ENCODE measurements at places on chromosomes 6 and 20. TPM values are rescaled to one million over a fixed set of nuclear protein-coding genes. Genes with fewer than 3 reads are reported as not detected.

GRCh38 chr6:126313941-126314340 is 26.0 kb upstream of the CENPW start:
- no peak for DNase-seq
- no peak overlapping the region for H3K4me3 ChIP-seq
- no peaks in the 10 kb centered on the region for H3K4me1 ChIP-seq

DNA sequence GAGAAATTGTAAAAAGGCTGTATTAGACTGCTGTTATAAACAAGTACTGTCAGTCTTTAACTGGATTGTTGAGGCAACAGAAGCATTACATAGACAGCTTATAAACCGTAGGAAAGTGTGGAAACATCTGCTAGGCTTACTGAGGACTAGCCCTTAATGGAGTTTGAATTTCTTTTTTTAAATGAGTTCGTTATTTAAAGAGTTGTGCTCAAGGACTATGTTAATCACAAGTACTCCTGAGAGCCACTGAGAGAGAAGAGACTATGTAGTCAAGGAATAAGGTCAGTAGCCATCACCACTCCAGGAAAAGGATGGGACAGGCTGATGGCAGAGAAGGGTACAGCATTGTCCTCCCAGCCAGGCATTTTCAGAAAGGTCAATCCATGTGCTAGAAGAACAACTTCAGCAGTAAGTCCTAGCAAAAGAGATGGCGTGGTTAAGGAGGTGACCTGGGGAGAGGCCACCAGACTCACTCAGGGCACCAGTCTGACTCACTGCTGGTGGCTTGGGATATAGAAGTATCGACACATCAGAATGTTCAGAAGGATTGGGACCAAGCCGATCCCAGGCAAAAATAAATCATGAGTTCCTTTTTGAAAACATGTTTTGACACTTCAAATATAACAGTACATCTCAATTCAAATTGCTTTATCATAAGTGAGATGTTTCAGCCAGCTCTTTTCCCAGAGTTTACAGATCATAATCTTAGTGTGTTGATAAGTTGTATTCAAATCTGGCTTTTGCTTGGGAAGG is 6.4 kb downstream of the RPS12 start:
- peaks cover 43% of the 10 kb centered on the region for H3K36me3 ChIP-seq
- no peaks in the 10 kb centered on the region for H3K27me3 ChIP-seq
- peaks cover 44% of the 10 kb centered on the region for H3K4me1 ChIP-seq
- H3K27ac ChIP-seq, result peak overlapping the region; percentile 13

DNA sequence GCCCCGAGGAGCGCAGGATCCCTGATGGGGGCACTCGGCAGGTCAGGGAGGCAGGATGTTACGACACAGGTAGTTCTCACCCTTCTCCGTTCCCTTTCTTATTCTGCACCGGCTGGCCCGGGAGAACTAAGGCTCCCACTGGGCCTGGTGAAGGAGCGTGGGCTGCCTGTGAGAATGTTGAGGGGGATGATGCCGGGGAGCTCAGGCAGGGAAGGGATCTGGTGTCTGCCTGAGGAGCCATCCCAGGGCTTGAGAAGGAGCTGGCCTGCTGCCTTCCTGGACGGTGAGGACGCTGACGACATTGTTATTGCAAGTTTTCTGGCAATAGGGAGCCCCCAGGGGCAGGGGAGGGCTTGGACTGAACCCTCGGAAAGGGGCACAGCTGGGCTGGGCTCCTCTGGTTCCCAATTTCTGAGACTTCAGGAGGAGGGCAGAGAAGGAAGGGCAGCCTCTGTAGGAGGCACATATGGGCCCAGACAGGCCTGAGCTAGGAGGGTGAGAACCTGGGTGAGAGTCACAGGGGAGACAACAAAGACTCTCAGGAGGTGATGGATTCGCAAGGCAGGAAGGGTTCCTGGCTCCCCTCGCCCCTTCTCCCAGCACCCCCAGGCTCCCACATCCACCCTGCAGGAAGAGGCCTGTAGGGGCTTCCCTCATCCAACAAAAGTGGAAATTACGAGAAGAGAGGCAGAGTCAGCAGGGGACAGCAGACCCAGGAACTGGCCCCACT is 32.8 kb downstream of the CYP21A2 start:
- no peaks in the 10 kb centered on the region for H3K4me1 ChIP-seq
- H3K27ac ChIP-seq, result peak overlapping the region; percentile 53
- peaks cover 5% of the 10 kb centered on the region for H3K36me3 ChIP-seq
- no peaks in the 10 kb centered on the region for H3K27me3 ChIP-seq

GRCh38 chr6:42136508-42137193 is 5.8 kb downstream of the C6orf132 start:
- H3K27ac ChIP-seq, result no peak overlapping the region
- DNase-seq, result no peak
- no peaks in the 10 kb centered on the region for H3K36me3 ChIP-seq
- no peak overlapping the region for H3K4me3 ChIP-seq
- no peaks in the 10 kb centered on the region for H3K27me3 ChIP-seq
- no peaks in the 10 kb centered on the region for H3K4me1 ChIP-seq

- H3K36me3 ChIP-seq, result no peaks in the 10 kb centered on the region
- DNase-seq, result peak; percentile 81
- H3K27ac ChIP-seq, result peak overlapping the region; percentile 13
- H3K27me3 ChIP-seq, result no peaks in the 10 kb centered on the region
- peaks cover 3% of the 10 kb centered on the region for H3K4me1 ChIP-seq
- H3K4me3 ChIP-seq, result peak overlapping the region; percentile 65
Measured at GRCh38 chr6:108782179-108783041, 65.8 kb upstream of the ARMC2 start.

Gene ATP6V1G2
- total RNA-seq, result 1.2 TPM

DNA sequence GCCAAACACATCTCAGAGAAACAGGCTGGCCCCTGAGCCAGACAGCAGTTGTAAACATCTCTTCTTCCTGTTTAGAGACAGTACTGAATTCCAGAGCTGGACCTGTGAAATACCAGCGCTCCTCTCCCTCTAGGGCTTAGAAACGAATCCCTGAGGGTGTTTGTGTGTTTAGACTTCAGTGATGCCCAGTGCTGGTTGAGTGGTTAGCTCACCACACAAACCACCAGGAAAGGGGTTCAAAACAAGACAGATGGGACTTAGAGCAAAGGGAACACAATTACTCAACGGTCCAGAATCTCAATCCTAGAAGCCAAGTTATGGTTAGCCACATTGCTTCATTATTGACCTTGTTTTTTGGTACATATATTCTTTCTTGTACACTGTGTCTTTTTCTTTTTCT is 108.7 kb upstream of the TMEM170B start:
- no peak overlapping the region for H3K27ac ChIP-seq
- H3K4me3 ChIP-seq, result no peak overlapping the region
- no peaks in the 10 kb centered on the region for H3K27me3 ChIP-seq

- H3K27ac ChIP-seq, result no peak overlapping the region
- H3K36me3 ChIP-seq, result peaks cover 34% of the 10 kb centered on the region
- H3K4me1 ChIP-seq, result no peaks in the 10 kb centered on the region
- no peak for DNase-seq
Measured at GRCh38 chr6:3009930-3010329, 10.2 kb downstream of the NQO2 start.

Gene SYCP2L
- 0.99 TPM for total RNA-seq

Gene BNIP5
- not detected for total RNA-seq

DNA sequence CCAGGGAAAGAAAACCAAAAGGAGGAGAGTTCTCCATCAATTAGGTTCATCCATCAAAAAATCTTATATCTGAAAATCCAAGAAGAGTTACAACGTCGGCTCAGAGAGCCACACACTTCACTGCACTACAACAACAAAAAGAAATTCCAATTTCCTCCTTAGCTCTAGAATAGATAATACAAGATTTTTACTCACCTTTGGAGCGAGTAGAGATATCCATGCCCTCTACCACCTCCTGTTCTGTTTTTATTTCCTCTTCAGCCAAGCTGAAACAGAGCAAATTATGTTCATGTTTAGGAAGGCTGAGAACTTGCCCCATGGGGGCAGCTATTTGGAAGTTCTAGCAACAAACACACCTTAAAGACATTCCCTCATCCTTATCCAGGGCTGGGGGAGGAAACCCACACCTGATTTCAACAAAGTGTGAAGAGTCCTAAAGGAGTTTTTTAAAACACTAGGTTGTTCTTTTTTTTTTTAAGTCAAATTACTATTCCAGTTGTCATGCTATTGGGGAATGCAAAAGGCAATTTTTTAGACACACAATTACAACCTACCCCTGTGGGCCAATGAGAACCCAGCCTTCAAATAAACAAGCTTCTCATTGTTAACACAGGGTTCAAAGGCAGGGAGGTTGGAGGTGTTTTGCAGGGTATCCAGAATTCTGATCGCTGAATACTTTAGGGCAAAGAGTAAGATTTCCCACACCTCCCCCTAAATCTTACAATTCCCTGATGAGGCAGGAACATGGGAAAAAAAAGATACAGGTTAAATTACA is 8.7 kb downstream of the ZMYND8 start:
- H3K4me3 ChIP-seq, result no peak overlapping the region
- no peak for DNase-seq
- peak overlapping the region; percentile 97 for H3K27ac ChIP-seq
- H3K4me1 ChIP-seq, result peaks cover 70% of the 10 kb centered on the region
- no peaks in the 10 kb centered on the region for H3K27me3 ChIP-seq

- H3K4me1 ChIP-seq, result no peaks in the 10 kb centered on the region
- DNase-seq, result no peak
- no peak overlapping the region for H3K27ac ChIP-seq
Measured at GRCh38 chr6:169908403-169908933, 157.0 kb downstream of the ERMARD start.

- H3K27ac ChIP-seq, result no peak overlapping the region
- H3K27me3 ChIP-seq, result no peaks in the 10 kb centered on the region
- no peak for DNase-seq
- H3K4me3 ChIP-seq, result no peak overlapping the region
- H3K36me3 ChIP-seq, result no peaks in the 10 kb centered on the region
Measured at GRCh38 chr6:126721581-126722160, 381.8 kb downstream of the CENPW start.

DNA sequence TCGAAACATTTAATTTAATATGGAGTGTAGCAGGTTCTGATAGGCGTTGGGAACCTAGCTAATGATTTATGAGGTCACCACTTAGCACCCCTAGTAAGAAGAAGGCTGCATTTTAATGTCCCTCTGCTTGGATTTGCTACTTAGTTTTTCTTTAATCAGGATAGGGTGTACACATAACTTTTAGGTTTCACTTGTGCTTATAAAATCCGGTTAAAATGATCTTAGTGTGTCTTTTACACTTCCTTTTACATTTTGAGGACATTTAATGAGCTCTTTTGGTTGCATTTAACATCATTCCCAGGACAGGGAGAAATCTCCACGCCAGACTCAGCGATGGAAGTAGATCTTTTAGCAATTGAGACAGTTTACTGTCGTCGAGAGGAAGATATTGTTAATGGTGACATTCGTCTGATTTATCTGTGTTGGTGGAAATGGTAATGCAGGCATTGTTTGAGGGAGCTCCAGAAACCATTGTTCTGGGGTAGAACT is 5.6 kb downstream of the TFAP2A start:
- no peak overlapping the region for H3K4me3 ChIP-seq
- no peak for DNase-seq
- peaks cover 81% of the 10 kb centered on the region for H3K27me3 ChIP-seq
- H3K4me1 ChIP-seq, result peaks cover 25% of the 10 kb centered on the region
- H3K27ac ChIP-seq, result no peak overlapping the region
